CD4-positive, alpha-beta T cell treated with Interleukin-4 for 1 hour (primary cell): ENCODE measurements at places on chromosomes 1 and 21.

DNA sequence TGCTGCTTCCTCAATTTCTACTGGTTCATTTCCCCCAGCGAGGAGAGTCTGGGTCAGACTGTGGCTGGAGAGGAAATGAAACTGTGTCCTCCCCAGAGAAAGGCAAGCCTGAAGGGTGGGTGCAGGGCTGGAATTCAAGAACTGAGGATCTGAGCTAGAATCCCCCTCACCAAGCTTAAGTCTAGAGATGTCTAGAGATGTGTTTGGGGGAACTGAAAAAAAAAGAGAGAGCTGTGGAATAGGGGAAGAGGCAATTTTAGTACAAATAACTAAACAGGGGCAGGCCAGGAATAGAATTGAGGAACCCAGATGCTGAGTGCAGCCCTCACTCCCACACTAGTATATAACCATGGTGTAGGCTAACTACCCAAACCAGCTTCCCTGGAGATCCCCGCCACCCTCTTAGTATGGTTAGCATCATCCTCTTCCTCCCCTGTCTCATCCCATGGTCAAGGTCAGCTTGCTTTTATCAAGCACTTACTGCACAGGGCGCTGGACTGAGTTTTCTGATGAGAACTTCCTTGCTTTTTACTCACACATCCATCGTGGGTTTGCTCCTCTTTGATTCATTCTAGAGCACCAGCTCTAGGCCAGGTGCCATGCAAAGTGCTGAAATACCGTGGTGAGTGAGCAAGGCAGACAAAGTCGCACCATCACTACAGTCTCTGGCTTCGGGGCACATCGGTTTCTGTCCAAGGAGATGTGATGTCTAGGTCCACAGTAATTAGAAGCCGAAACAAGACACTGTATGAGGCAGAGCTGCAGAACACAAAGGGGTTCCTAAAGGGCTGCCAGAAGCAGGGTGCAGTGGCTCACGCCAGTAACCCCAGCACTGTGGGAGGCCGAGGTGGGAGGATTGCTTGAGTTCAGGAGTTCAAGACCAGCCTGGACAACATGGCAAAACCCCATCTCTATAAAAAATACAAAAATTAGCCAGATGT, 112.9 kb upstream of the IPO9 start:
- peak; percentile 22 for DNase-seq

DNA sequence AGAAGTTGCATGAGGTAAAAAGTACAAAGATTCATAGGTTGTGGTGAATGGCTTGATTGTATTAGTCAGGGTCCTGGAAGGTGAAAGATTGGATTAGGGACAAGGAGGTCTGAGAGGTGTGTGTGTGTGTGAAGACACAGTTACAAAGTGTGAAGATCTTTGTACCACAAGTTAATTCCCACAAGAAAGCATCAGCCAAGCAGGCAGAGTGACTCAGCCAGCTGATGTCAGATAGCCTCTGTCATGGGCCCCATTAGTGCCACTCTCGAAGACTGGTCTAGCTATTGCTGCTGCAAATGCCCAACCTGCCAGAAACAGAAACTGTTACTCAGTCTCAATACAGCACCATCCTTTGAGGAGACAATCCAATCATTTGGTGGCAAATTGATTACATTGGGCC, 96.5 kb downstream of the DTL start:
- DNase-seq = no peak

GRCh38 chr1:245396615-245397014, 241.8 kb downstream of the KIF26B start:
- no peak for DNase-seq

DNA sequence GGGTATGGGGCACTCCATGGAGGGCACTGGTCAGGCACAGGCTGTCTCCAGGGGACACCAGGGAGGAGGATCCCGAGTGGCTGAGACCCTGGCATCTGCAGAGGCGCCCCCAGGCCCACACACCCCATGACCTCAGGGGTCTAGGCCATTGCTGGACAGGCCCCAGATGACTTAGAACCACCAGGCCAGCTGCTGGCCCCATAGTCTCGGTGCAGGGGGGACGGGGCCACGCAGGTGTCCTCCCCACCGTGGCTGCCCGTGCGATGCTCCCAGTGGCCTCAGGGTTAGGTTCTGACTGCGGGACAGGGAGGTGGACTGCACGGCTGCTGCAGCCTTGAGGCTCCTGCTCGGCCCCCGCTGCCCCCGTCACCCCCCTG, 44.0 kb downstream of the MORN1 start:
- DNase-seq = no peak

DNA sequence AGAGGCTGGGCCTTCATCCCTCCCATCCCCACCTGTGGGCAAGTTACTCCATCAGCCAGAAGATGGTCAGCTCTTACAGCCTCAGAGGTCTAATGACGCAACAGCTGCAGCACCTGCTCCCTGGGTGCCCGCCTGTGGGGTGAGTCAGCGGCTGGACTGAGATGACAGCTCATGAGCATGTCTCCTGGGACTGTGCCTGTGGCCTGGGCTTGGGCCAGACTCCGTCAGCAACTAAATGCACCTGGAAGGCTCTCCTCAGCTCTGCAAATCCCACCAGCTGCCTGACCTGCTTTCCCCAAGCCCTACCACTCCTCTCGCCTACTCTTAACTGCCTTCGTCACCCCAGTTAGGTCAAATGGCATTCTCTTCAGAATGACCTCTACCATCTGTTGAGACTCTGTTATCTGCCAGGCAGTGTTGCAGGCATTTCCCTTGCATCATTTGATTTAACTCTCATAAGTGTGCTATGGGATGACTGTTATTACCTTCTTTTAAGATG, 47.7 kb downstream of the ETS2 start:
- DNase-seq = peak; percentile 20

DNA sequence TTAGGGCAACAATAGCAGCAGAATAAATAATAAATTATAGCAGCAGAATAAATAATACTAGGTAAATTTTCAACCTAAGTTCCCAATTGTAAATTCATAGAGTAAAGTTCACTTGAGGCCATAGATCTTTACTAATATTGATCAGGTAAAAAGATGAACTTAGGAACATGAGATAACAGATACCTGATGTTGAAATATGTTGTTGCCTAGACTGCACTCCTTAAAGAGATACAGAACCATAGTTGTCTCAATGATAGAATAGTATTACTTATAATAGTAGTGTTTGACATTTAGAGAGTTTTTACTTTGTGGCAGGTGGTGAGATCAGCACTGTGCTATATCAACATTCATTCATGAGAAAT, 378 bp upstream of the F13B start:
- DNase-seq = no peak

DNA sequence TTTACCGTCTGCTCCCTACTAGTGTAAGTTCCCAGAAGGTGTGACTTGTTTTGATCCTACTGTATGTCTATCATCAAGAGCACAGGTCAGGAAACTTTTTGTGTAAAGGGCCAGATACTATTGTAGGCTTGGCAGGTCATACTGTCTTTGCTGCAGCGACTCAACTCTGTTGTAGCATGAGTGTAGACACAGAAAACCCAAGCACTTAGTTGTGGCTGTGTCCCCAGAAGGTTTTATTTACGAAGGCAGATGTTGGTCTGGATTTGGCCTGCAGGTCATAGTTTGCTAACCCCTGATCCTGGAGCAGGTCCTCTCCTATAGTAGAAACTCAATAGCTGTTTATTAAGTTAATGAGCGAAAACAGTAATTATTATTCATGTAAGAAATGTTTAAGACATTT, 365.9 kb upstream of the B3GALT2 start:
- DNase-seq = no peak

GRCh38 chr1:87362834-87363426, 34.2 kb downstream of the LMO4 start:
- DNase-seq = no peak

DNA sequence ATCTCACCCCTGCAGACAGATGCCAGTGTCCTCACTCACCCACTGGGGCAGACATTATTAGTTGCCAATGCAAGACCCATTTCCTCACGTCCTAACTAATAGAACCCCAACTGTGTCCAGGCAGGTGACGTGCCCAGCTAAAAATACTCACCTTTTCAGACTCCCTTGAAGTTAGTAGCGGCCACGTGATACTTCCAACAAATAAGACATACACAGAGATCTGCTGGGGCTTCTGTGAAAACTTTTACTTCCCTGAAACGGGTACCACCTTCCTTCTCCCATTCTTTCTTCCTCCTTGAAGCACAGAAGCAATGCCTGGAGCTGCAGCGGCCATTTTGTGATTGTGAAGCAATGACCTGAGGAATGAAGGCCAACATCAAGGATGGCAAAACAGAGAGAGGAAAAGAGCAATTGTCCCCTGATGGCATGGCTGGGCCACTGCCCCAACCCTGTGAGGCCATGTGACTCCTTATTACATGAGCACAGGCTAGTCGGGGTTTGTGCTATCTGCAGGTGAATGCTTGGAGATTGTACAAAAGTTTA, 74.4 kb upstream of the TMPRSS2 start:
- no peak for DNase-seq

GRCh38 chr1:201625226-201625761, 86.4 kb downstream of the NAV1 start:
- no peak for DNase-seq

DNA sequence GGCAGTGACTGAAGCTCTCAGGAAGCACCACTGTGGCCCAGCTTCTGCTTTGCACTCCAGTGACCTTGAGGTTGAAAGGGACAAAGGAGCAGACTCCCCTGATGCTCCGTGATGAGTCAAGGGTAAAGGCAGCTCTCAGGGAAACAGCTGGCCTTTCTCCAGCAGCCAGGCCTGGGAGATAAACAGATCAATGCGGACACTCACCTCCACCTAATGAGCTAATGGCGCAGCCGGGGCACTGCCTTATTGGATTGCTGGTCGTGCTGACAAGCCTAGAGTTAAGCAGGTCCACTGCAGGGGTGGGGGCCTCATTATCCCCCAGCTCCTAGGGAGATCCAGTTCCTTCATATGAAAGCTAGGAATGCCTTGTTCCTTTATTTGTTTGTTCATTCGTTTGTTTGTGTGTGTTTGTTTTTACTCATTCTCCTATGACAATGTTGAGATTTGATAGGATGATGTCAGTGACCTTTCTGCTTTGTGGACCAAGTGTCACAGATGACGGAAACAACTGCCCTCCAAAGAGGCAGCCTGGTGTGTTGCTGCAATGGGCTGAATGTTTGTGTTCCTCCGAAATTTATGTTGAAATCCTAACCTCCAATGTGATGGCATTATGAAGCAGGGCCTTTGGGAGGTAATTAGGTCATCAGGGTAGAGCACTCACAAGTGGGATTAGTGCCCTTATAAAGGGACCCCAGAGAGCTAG, 141.4 kb upstream of the BEND5 start:
- no peak for DNase-seq

DNA sequence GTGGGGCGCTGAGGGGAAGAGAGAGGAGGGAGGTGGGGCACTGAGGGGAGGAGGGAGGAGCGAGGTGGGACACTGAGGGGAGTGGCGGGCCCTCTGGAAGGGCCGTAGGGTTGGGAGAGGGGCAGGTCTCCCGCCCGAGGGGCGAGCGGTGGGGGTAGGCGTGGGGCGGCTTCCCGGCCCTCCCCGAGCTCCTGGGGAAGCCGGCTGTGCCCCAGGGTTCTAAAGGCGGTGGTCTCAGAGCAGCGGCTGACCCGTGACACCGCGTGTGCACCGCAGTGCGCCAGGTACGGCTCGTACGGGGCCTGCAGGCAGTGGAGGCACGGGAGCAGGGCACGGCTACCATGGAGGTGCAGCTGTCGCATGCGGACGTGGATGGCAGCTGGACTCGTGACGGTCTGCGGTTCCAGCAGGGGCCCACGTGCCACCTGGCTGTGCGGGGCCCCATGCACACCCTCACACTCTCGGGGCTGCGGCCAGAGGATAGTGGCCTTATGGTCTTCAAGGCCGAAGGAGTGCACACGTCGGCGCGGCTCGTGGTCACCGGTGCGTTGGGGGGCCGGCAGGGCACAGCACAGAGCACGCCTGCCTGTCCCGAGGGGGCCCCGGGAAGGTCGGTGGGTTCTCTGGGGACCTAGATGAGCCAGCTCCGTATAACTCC, 68.5 kb downstream of the OBSCN start:
- no peak for DNase-seq
